Activated CD4-positive, alpha-beta memory T cell treated with anti-CD3 and anti-CD28 coated beads, Interleukin-2, amount 10 ng/mL, durations not matched to agents 7 days and 5 days (primary cell): ENCODE measurements at places on chromosomes 4 and X.
A peak's percentile ranks its signal among the peaks of the same experiment; 100 is the strongest.

GRCh38 chrX:15158736-15159406 is 111.0 kb downstream of the ASB9 start:
- DNase-seq = peak; percentile 18

- DNase-seq = no peak
Observed at GRCh38 chr4:140027101-140027500, 126.9 kb downstream of the MAML3 start.

GRCh38 chr4:149521611-149522425 is 293.8 kb downstream of the IQCM start:
- no peak for DNase-seq

- DNase-seq = no peak
Observed at GRCh38 chrX:150766351-150767044, 73.3 kb downstream of the MTMR1 start.

DNA sequence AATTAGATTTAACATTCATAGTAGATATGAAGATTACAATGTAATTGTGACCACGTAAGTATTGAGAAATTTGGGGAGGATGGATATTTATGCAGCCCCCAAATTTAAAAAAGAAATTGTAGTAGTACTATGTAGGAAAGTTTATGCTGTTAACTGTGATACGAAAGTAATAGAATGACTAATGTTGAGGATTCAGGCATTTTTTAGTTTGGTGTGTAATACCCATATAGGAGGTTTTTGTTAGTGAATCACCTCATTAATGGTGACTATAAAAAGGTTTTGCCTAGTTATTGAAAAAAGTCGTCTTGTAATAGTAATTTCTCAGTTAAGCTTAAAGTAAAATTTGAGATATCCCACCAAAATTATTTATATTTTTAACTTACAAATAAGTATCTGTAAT is 67.2 kb downstream of the SMARCAD1 start:
- DNase-seq = no peak

GRCh38 chr4:73822812-73823504 is 13.5 kb upstream of the CXCL6 start:
- no peak for DNase-seq

- no peak for DNase-seq
Observed at GRCh38 chrX:155333544-155334100, 792 bp downstream of the CLIC2 start.

GRCh38 chrX:12115377-12115776 is 22.9 kb upstream of the FRMPD4 start:
- DNase-seq = no peak

- DNase-seq = no peak
Observed at GRCh38 chr4:52932591-52933470, 70.7 kb downstream of the RASL11B start.

DNA sequence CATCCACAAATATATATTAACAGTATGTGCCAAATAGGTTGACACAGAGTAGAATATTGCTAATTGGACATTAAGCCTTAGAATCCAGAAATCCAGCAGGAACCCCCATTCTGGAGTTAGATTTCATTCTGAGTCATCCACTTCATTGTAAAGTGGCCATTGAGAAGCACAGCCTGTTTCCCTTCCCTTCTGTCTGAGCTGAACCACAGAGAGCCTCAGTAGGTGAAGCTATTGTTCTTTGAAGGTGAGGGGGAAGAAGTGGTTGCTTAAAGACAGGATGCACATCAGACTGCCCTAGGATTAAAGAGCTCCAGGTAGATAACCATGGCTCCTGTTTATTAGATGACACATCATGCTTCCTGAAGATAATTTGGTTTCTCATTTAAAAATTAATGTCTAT is 30.6 kb upstream of the MCF2 start:
- no peak for DNase-seq

DNA sequence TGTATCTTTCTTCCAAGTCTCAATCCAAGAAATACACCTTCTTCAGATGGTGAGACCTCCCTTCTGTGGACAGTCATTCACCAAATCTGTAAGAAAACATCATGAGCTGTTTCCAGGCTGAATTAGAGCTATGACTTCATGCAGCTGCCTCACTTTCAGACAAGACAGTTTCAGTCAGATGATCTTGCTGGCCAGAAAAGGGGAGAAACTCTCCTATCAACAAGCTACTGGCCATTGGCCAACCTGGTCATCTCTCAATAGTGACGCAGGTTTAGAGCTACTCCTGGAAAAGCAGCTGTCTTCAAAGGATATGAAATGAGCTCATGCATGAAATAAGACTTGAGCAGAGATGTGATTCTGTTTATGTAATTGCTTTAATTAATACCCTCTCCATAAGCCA is 69.6 kb upstream of the NDP start:
- no peak for DNase-seq
